ENCODE measurements at places on chromosomes 4 and X. TPM values are rescaled to one million over a fixed set of nuclear protein-coding genes. Genes with fewer than 3 reads are reported as not detected.

GRCh38 chr4:1152290-1152689, 20.1 kb downstream of the SPON2 start:
- no peak for DNase-seq

The FAM133A gene
- 0.19 TPM for total RNA-seq

The ZAR1 gene
- total RNA-seq, result not detected

- DNase-seq, result no peak
Measured at GRCh38 chr4:3374667-3375066, 67.1 kb upstream of the HGFAC start.

The HS3ST1 gene
- 4.0 TPM for total RNA-seq

DNA sequence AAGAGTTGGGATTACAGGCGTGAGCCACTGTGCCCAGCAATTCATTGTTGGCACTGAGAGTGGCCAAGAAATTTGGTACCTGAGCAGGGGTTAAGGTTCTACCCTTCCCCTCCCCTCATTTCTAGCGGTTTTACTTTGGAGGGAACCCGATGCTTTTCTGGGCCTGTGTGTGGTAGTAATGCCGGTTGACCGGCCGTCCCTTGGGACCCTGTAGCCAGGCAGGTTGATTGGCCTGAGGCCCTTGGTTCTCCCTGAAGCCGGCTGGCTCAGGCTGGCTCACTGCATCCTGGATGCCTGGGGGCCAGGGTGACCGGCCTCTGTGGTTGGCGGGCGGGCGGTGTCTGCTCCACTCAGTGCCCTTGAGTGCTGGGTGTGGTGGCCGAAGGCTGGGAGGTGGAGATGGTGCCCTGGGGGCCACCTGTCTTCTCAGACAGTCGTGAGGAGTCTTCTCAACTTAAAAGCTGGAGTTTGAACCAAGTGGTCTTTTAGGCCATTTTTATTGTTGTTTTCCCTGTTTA, 45.6 kb downstream of the RGS12 start:
- no peak for DNase-seq

- DNase-seq, result no peak
Measured at GRCh38 chr4:139027776-139028175, 12.2 kb downstream of the NOCT start.

The RTL3 gene
- not detected for total RNA-seq

The EFHC2 gene
- 0.78 TPM for total RNA-seq

The TMEM154 gene
- 1.8 TPM for total RNA-seq

DNA sequence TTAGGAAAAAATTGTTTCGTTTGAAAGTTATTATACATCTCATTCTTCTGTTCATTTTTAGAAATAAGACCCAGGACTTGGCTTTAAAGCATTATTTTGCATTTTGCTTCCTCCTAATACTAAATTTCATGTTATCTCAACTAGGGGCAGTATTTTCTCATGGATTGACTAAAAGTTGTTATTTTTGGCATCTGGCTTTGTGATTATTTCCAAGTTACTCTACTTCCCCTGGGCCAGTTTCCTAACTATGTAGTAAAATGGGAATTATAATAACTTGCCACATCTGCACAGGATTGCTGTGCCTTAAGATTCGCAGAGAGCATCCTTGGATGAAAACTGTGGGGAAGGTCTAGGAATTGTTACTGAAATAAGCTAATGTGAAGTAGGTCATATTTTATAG, 3.0 kb downstream of the RBPJ start:
- DNase-seq, result no peak

GRCh38 chr4:7430965-7431695, 3.6 kb downstream of the PSAPL1 start:
- peak; percentile 34 for DNase-seq

The WDFY3 gene
- 49.5 TPM for total RNA-seq

DNA sequence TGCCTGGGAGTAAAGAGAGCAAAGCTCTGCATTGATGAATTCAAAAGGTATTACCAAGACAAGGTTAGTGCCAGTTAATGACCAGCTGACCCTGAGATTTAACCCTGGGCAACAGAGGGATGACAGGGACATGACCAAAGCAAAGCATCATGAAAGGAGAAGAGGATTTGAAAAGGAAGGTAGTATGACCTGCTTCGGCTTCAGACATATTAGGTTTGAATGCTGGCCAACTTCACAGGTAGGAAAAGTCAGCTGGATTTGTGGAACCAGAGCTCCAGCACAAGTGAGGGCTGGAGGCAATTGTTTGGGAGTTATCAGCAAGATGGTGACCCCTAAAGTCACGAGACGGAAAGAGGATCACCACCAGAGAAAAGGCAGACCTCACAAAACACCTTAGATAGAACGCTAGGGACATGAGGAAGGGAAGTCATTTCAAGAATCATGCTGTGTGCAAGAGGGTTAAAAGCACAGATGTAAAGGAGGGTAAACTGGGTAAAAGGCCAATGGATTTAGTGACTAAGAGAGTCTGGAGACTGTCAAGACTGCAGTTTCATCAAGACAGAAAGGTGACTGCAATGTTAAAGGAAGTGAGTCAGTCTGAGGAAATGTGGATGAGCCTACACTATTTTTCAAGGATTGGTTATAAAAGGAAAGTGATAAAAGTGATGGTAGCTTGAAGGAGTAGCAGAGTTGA, 45.6 kb downstream of the SH3RF1 start:
- DNase-seq, result no peak

GRCh38 chrX:97308171-97308570, 424.5 kb downstream of the RPA4 start:
- DNase-seq, result no peak

DNA sequence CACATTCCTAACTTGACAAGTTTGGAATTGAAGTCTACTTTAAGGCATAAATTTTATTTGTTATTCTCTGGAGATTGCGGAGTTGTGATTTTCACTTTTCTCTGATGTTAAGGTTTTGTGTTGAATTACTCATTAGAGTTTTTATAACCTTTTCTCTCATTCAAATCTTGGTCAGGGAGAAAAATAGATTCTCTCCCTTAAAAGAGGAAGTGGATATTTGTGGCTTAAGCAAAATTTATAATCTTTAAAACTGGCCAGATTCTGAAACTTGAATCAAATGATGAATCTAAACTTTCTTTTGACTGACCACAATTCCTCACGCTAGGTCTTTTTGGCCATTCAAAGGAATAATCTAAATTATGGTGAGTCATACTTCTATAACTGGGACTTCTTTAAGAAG, 361.4 kb downstream of the TEX13C start:
- no peak for DNase-seq

DNA sequence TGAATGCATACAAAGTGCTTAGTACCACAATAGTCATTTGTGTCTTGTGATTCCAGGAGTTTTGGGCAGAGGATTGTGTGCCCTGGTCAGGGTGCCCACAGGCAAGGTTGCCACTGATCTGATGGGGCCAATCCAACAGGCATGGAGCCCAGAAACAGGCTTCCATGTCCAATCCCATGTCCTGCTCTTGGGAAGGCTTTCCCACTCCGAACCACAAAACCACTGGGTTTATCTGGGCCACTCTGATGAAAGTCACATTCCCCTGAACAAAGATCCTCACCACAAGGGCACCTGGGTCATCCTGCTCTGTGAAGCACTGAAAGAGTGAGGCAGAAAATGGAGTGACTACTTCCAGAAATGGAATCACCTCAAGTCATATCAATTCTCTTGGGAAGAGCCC, 96.9 kb downstream of the MAMLD1 start:
- DNase-seq, result no peak

DNA sequence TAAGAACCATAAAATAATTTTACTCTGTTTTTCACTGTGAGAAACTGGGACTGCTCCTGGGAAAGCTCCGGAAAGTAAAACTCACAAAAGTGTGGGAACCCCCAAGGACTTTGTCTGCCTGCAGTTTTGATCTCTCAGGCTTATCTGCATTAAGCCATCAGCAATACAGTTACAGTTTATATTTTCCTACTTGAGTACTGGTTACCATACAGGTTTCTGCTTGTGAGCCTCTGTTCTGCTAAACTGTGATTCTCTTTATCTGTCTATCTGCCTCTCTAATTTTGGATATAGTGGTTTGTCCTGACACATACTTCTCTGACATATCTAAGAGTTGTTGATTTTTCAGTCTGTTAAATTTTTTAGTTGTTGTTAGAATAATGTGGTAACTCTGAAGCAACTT, 11.6 kb downstream of the PABPC4L start:
- no peak for DNase-seq

GRCh38 chr4:57243076-57243475, 132.9 kb upstream of the IGFBP7 start:
- no peak for DNase-seq

GRCh38 chr4:35725131-35725530, 519.2 kb downstream of the ARAP2 start:
- DNase-seq, result no peak

The CENPVL2 gene
- total RNA-seq, result not detected

GRCh38 chr4:8457646-8458252, 17.2 kb downstream of the TRMT44 start:
- no peak for DNase-seq

The YTHDC1 gene
- 73.6 TPM for total RNA-seq

GRCh38 chr4:98027827-98028226, 115.4 kb downstream of the STPG2 start:
- no peak for DNase-seq

GRCh38 chr4:20433097-20433705, 181.5 kb downstream of the SLIT2 start:
- no peak for DNase-seq

The PTPN13 gene
- total RNA-seq, result 3.7 TPM

GRCh38 chr4:10893395-10893794, 208.8 kb upstream of the CLNK start:
- DNase-seq, result no peak

DNA sequence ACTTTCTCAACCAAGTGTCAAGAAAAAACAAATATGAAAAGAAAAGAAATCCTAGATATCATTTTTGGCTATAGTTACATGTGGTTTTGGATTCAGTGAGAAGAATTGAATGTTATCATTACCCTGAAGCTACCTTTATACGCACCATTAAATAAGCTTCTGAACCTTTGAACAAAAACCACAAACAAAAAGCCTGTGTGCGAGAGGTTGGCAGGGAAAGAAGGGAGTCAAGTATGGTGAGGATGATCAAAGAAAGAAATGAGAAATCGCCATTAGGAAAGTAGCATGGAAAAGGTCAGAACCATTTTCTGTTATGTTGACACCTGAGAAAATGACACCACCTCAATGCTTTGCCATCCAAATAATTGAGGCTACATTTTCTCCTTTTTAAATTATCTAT, 1.2 kb upstream of the SLC7A11 start:
- DNase-seq, result no peak

The ZNF518B gene
- 19.5 TPM for total RNA-seq

The MAGEC1 gene
- not detected for total RNA-seq

- no peak for DNase-seq
Measured at GRCh38 chr4:61407642-61408618, 207.8 kb downstream of the ADGRL3 start.

DNA sequence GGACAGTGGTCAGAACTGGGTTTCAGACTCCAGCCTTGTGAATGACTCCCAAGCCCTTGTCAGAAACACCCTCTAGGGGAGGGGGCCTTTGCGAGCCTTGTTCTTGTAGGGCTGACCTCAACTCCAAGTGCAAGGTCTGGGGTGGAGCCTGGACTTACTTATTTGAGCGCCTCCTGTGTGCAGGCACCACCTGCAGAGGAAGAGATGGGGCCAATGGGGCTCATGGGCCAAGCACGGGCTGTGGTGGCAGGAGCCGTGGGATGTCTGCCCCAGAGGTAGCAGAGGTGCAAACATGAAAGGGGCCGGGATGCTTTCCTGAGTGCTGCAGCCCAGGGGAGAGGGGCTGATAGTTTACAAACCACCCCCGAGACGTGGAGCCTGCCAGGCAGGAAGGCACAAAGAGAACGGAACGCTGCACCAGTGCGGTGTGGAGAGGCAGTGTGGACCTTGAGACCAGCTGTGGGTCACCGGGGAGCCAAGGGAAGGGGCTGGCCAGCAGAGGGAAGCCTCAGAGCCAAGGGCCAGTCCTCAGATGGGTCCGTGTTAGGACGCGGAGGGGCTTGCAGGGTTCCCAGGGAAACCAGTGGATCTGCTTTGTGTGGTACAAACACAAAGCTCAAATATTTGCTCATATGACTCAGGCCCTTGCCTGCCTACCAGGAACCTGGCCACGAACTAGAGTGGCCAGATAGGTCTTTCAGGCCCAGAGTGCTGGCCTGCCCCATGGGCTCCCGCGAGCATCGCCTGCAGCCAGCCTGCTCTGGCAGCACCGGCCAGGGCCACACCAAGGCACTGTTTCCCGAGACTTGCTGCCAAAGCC, 8.7 kb upstream of the TADA2B start:
- DNase-seq, result no peak

The DDIT4L gene
- 5.8 TPM for total RNA-seq

The OR13H1 gene
- total RNA-seq, result not detected

GRCh38 chrX:116272861-116273260, 102.3 kb downstream of the AGTR2 start:
- DNase-seq, result no peak

- no peak for DNase-seq
Measured at GRCh38 chrX:68480969-68481368, 17.9 kb upstream of the YIPF6 start.

DNA sequence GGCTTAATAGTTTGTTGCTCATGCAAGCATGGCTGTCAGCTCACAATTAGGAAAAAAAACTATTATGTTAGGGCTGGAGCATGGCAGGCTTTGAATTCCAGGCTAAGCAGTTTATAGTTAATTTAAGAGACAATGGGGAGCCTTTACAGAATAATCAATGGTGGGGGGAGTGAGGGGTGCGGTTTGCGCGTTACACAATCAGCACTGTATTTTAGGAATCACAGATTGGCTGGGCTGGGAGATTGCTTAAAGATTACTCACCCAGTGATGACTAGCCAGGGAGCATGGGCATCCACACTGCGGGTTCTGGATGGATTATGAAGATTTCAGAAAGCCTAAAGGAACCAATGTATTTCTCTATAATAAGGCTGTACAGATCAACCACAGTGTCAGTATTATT, 186.6 kb downstream of the SOX3 start:
- DNase-seq, result no peak

The MAGEA9B gene
- not detected for total RNA-seq

GRCh38 chr4:40956721-40957255, 207.0 kb downstream of the NSUN7 start:
- no peak for DNase-seq

GRCh38 chr4:1285790-1286553, 3.7 kb upstream of the MAEA start:
- no peak for DNase-seq

DNA sequence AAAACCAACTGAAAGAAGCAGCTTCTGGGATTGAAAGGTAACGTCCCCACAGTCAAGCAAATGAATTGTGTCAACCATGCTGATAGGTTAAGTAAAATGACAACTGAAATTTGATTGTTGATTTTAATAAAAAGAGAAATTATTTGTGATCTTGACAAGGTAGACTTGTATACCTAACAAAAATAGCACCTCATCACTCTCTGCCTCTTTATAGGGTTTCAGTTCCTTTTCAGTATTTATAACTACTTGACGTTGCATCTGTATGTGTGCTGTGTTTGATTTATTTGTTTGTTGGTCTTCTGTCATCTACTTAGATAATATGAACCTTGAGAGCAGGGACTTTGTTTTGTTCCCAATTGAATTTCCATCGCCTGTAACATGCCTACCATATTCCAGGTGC, 7.9 kb upstream of the PPP3CA start:
- DNase-seq, result no peak
